ENCODE measurements at places on chromosomes 6 and 20. TPM values are rescaled to one million over a fixed set of nuclear protein-coding genes. Genes with fewer than 3 reads are reported as not detected.

The OARD1 gene
- total RNA-seq = 40.5 TPM

GRCh38 chr20:47020231-47020630 is 125.6 kb downstream of the EYA2 start:
- H3K27me3 ChIP-seq = peaks cover 7% of the 10 kb centered on the region
- no peak overlapping the region for H3K27ac ChIP-seq
- no peaks in the 10 kb centered on the region for H3K36me3 ChIP-seq
- no peaks in the 10 kb centered on the region for H3K4me1 ChIP-seq

GRCh38 chr6:161117308-161117707 is 125.7 kb downstream of the MAP3K4 start:
- peaks cover 21% of the 10 kb centered on the region for H3K4me1 ChIP-seq
- no peak overlapping the region for H3K27ac ChIP-seq
- H3K36me3 ChIP-seq = peaks cover 79% of the 10 kb centered on the region
- DNase-seq = no peak

The TUBB2A gene
- 4.2 TPM for total RNA-seq

GRCh38 chr6:53347921-53348370 is 804 bp downstream of the ELOVL5 start:
- DNase-seq = peak; percentile 71
- peaks cover 50% of the 10 kb centered on the region for H3K4me1 ChIP-seq
- peaks cover 17% of the 10 kb centered on the region for H3K36me3 ChIP-seq

DNA sequence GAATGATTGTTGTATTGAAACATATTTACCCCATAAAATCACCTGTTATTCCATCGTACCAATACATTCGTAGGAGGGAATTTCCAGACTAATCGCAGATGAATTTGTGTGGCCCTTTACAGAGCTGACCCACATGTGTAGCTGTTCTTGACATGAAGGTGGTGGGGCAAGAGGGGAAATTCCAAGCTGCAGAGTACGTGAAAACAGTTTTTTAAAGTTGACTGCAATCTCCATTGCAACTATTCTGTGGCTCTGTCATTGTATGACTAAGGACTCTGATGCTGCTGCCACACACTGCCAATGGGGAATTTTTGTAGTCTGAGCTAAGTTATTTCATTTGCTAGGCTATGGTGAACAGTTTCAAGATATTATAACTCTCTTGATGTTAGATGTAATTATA is 46.4 kb upstream of the ADTRP start:
- peaks cover 11% of the 10 kb centered on the region for H3K4me1 ChIP-seq
- DNase-seq = peak; percentile 51
- H3K27ac ChIP-seq = peak overlapping the region; percentile 61
- no peak overlapping the region for H3K4me3 ChIP-seq
- H3K27me3 ChIP-seq = peaks cover 2% of the 10 kb centered on the region

- H3K27me3 ChIP-seq = peaks cover 8% of the 10 kb centered on the region
- no peak for DNase-seq
- H3K4me1 ChIP-seq = no peaks in the 10 kb centered on the region
- H3K36me3 ChIP-seq = no peaks in the 10 kb centered on the region
- H3K4me3 ChIP-seq = no peak overlapping the region
- H3K27ac ChIP-seq = no peak overlapping the region
Measured at GRCh38 chr20:39289316-39289715, 327.2 kb downstream of the DHX35 start.

DNA sequence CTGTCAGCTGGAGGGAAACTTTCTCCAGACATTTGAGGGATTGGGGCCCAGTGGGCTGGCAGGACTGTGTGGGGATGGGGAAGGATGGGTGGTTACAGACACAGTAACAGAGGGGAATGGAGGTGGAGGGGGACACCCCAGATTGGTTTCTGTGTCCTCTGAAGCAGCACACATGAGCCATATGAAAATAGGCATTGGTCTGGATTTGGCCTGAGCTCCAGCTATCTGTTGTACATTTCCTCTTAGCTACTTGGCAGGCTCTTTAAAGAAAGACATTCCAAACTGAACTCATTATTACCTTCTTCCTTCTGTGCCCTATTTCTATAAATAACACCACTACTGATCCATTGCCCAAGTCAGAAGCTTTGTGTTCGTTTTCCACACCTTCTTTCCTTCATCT is 72.0 kb upstream of the PRL start:
- H3K27me3 ChIP-seq = no peaks in the 10 kb centered on the region
- H3K27ac ChIP-seq = no peak overlapping the region
- no peak for DNase-seq
- no peaks in the 10 kb centered on the region for H3K4me1 ChIP-seq
- H3K4me3 ChIP-seq = no peak overlapping the region

DNA sequence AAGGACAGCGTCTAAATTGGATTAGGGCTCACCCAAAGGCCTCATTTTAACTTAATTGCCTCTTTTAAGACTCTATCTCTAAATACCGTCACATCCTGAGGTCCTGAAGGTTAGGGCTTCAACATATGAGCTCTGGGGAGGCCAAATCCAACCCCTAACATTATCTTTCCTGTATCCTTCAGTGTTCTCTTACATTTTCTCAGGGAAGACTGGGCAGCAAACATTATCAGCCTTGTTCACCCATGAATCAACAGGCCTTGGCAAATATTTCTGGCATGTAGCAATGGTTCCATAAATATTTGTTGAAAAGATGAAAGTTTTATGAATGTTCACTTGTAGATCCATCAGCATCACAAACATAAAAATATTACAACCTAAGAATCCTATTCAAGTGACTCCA is 24.6 kb upstream of the FOXF2 start:
- no peaks in the 10 kb centered on the region for H3K4me1 ChIP-seq
- peaks cover 39% of the 10 kb centered on the region for H3K27me3 ChIP-seq
- no peak overlapping the region for H3K4me3 ChIP-seq
- no peak for DNase-seq
- H3K27ac ChIP-seq = no peak overlapping the region

- no peak overlapping the region for H3K4me3 ChIP-seq
- no peaks in the 10 kb centered on the region for H3K27me3 ChIP-seq
- H3K4me1 ChIP-seq = no peaks in the 10 kb centered on the region
Measured at GRCh38 chr6:48200869-48201390, 89.9 kb upstream of the PTCHD4 start.

DNA sequence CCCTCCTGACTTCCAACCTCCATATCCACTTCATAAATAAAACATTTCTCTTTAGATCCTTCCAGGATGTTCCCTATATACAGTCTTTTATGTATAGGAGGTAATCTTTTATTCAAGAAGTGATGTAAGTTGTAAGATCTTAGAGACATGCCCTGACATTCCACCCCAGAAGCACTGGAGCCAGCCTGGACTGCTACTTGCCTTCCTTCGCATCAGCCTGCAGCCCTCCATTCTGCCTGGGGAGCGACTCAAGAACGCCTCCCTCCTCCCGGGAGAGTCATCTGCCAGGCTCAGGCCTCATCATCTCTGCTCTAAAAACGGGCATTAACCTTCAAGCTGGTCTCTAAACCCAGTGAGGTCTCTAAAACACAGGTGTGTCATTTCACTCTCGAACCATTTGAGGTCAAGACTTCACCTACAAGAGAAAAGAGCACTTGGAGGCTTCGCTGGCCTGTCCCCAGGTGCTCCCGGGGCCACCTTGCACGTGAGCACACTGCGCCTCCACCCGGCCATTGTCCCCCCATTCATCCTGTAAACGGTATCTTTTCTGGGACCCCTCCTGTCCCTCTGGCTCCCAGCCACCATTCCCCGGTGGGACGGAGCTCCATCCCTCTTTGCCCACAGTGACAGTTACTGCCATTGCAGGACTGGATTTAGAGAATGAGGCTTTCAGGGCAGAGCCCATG is 107.5 kb upstream of the PDE10A start:
- no peak for DNase-seq
- H3K27me3 ChIP-seq = peaks cover 9% of the 10 kb centered on the region
- H3K4me3 ChIP-seq = no peak overlapping the region
- no peaks in the 10 kb centered on the region for H3K36me3 ChIP-seq

DNA sequence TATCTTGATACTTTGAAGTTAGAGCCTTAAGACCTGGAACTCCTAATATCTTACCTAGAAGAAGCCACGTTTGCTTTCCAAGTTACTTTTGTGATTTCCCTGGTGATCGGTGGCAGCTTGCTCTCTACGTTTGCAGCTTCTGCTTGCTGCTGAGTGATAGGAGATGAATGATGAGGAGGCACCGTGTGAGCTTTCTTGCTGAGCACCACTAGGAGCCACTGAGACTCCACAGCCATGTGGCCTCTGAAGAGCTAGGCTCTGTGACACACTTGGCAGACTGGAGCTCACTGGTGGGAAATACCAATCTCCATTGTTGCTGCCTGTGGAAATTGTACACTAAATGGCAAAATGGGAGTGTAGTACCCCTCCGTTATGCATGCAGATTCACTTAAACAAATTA is 161.8 kb downstream of the IBTK start:
- H3K36me3 ChIP-seq = no peaks in the 10 kb centered on the region
- H3K27me3 ChIP-seq = no peaks in the 10 kb centered on the region
- no peak overlapping the region for H3K27ac ChIP-seq
- no peak for DNase-seq
- no peak overlapping the region for H3K4me3 ChIP-seq
- H3K4me1 ChIP-seq = no peaks in the 10 kb centered on the region

- no peak for DNase-seq
- no peak overlapping the region for H3K4me3 ChIP-seq
- H3K36me3 ChIP-seq = peaks cover 9% of the 10 kb centered on the region
- no peak overlapping the region for H3K27ac ChIP-seq
Measured at GRCh38 chr20:36654506-36654905, 8.5 kb upstream of the SLA2 start.

- no peak overlapping the region for H3K4me3 ChIP-seq
- no peaks in the 10 kb centered on the region for H3K27me3 ChIP-seq
- no peak for DNase-seq
- peaks cover 7% of the 10 kb centered on the region for H3K36me3 ChIP-seq
Measured at GRCh38 chr20:37726321-37726720, 32.5 kb downstream of the CTNNBL1 start.

DNA sequence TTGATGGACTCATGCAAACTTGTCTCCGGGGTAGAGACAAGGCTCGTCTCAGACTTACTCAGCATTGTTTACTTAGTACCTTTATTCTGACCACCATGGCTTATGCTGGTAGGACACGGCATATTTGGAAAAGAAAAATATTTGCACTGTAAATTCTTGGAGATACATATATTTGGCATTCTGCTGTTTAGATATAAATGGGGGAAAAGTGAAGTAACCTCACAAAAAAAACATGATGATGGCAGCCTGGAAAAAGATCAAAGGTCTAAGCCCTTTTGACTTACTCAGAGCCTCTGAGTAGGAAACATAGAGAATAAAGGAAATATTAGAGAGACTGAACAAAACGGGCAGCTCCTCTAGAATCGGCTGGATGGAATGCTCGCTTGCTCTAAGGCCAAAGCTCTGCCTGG is 32.5 kb downstream of the PDE10A start:
- H3K27me3 ChIP-seq = peaks cover 6% of the 10 kb centered on the region
- H3K4me1 ChIP-seq = no peaks in the 10 kb centered on the region
- H3K27ac ChIP-seq = no peak overlapping the region
- no peaks in the 10 kb centered on the region for H3K36me3 ChIP-seq
- no peak for DNase-seq
- no peak overlapping the region for H3K4me3 ChIP-seq

The C20orf96 gene
- 5.4 TPM for total RNA-seq

GRCh38 chr20:44616604-44616964 is 34.2 kb downstream of the PKIG start:
- peaks cover 26% of the 10 kb centered on the region for H3K36me3 ChIP-seq
- H3K27ac ChIP-seq = no peak overlapping the region
- peaks cover 35% of the 10 kb centered on the region for H3K4me1 ChIP-seq
- H3K27me3 ChIP-seq = no peaks in the 10 kb centered on the region
- no peak for DNase-seq
- H3K4me3 ChIP-seq = no peak overlapping the region

GRCh38 chr6:19934996-19935591 is 97.9 kb downstream of the ID4 start:
- no peak for DNase-seq
- H3K27ac ChIP-seq = no peak overlapping the region
- H3K4me3 ChIP-seq = no peak overlapping the region
- H3K27me3 ChIP-seq = no peaks in the 10 kb centered on the region

DNA sequence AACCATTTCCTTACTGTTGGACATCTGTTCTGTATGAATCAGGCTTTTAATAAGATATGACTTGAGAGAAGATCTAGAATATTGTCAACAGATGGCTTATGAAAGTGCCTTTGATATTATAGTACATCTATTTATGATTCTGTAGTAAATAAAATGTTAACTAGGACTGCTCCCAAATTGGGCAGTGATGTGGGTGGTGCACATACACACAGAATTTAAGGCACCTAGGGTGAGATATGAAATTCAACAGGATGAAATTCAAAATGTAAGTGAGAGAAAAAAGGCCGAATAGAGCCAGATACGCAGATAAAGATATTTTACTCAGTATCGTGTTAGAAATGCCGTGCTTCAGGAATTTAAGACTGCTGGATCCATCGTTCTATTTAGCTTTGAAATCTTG is 26.3 kb downstream of the FAM50B start:
- no peak for DNase-seq
- peaks cover 6% of the 10 kb centered on the region for H3K4me1 ChIP-seq
- H3K4me3 ChIP-seq = no peak overlapping the region
- H3K36me3 ChIP-seq = no peaks in the 10 kb centered on the region
- H3K27ac ChIP-seq = no peak overlapping the region

DNA sequence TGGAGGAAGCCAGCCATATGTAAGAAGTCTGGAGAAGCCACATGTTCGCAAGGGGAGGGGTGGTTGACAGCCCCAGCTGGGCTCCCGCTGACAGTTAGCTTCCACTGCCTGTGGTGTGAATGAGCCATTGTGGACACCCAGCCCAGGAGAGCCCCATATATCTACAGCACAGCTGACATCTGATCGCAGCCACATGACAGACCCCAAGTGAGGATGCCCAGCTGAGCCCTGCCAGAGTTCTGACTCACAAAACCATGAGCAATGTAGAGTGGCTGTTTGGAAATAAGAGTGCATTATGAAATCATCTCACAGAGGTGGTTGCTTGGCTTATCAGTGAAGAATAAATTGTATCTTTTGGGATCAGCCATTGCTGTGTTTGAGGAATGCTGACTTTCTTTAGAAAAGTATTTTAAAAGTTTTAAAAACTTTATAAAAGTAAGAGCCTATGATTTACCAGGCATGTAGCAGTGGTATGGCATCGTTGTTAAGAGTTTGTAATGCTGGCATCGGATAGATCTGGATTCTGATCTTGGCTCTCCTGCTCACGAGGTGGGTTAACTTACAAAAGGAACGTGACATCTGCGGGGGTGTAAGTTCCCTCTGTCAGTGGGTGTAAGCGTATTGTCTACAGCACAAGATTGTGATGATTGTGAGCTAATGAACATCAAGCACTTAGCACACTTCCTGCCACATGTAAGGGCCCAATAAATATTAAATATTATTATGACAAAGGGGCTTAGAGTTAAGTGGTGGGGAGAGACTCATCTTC is 24.1 kb downstream of the CFAP61 start:
- peaks cover 6% of the 10 kb centered on the region for H3K27me3 ChIP-seq
- DNase-seq = no peak
- H3K4me3 ChIP-seq = no peak overlapping the region

The RSPO3 gene
- total RNA-seq = not detected

All from activated CD4-positive, alpha-beta memory T cell treated with anti-CD3 and anti-CD28 coated beads for 36 hours (primary cell).